NCI-H526 treated with DMSO at 0.1 percent for 48 hours (cell line): ENCODE measurements at places on chromosomes 1 and 21.

GRCh38 chr1:22228505-22228911, 85.6 kb upstream of the WNT4 start:
- DNase-seq, result no peak

- no peak for DNase-seq
Measured at GRCh38 chr1:101965341-101965740, 31.4 kb downstream of the OLFM3 start.

- no peak for DNase-seq
Measured at GRCh38 chr1:168257397-168257796, 23.3 kb upstream of the TBX19 start.

- DNase-seq, result no peak
Measured at GRCh38 chr1:19610282-19610981, 33.7 kb upstream of the NBL1 start.

- peak; percentile 60 for DNase-seq
Measured at GRCh38 chr1:121418369-121419049, 233.7 kb downstream of the SRGAP2C start.

GRCh38 chr1:151881479-151881878, 27.8 kb downstream of the THEM4 start:
- DNase-seq, result no peak

DNA sequence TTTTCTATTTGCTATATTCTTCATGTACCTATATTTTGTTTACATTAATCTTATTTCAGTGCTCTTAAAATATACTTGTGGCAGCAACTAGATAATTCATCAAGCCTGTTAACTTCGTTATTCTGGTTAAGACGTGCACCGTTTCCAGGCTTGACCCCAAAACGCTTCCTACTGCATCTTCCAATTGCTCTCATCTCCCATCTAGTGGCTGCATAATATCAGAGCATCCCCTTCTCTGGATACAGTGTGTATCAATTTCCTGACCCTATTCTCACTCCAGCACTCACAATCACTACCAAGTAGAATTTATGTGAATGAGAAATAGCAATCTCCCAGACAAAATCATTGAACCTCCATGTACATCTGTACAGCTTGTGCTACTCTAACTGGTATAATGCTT, 1280.3 kb upstream of the B3GALT2 start:
- DNase-seq, result no peak

DNA sequence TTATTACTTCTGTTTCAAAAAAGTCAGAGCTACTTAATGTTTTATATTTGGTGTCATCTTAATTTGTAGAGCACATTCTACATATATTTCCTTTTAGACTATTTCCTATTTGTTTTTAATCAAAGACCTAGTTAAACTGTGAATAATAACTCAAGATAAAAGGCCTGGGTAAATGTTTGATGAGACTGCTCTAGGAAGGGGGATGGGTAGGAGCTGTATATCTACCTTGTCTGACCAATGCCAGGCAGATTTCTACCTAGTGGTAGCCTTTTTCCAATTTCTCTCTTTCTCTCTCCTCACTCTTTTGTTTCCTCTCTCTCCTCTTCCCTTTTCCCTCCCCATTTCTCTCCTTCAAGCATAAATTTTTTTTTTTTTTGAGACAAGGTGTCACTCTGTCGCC, 31.9 kb upstream of the IVNS1ABP start:
- DNase-seq, result no peak

- no peak for DNase-seq
Measured at GRCh38 chr1:10655002-10655401, 141.4 kb downstream of the CASZ1 start.

DNA sequence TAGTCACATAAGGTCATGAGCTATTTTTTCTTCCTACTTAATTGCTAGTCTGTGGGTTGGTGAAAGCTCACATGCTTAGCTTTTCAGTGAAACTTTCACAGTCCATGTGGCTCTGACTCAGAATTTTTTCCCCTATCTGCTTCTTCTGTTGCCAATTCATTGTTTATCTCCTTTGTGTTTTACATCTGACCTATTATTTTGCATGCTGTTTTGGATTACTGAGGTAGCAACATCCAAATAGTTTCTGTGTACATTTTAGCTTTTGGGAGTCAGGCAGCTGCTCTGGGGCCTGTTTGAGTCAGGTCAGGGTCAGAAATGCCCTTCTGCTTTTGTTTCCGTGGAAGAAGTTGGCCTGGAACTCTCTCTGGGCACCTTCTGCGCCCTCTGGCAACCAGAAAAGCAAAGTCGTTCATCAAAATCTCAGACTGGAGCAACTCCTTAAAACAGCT, 40.0 kb downstream of the ROR1 start:
- DNase-seq, result no peak

- peak; percentile 21 for DNase-seq
Measured at GRCh38 chr1:201648066-201648906, 109.4 kb downstream of the NAV1 start.

DNA sequence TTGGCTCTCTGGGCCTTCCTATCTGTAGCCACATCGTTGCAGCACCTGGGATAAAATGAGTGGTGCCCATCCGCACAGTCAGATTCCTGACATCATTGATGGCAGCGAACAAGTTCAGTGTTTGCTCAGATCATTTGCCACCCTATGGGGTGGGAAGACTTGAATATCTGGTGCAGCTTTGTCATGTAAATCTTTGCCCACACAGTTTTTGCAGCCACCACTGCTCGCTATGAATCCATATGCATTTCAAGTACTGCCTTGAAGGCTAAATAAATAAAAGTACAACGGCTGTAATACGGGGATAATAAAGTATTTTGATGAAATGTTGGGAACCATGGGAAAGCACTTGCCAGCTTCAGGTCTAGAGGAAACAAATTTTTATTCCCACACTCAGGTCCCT, 56.3 kb upstream of the COA6 start:
- no peak for DNase-seq

- no peak for DNase-seq
Measured at GRCh38 chr1:176017722-176018121, 189.4 kb downstream of the COP1 start.

GRCh38 chr1:100360790-100361510, 8.6 kb downstream of the CDC14A start:
- no peak for DNase-seq

DNA sequence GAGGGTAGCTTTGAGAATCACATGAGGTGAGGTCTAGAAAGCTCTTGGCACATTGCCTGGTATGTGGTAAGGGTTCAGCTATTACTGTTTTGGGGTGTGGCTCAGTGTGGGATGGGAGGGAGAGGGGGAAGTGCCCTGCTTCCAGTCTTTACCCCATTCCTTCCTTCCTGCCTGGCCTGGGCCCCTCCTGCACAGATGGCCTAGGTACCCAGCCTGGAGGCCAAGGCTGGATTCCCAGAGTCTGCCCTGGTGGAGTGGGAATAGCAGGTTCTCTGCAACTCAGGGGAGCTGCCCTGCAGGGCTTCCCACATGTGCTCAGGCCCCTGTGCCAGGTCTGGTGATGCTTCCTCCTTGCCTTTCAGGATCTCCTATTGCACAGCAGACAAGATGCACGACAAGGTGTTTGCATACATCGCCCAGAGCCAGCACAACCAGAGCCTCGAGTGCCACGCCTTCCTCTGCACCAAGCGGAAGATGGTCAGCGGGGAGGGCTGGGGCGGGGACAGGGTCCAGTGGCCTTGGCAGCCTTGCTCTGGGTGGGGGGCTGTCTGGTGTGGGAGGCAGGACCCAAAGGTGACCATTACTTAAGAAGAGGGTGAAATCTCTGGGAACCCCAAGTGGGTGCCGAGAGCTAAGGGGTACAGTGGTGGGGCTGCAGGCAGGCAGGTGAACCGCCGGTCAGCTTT, 13.5 kb downstream of the LDLRAP1 start:
- no peak for DNase-seq

DNA sequence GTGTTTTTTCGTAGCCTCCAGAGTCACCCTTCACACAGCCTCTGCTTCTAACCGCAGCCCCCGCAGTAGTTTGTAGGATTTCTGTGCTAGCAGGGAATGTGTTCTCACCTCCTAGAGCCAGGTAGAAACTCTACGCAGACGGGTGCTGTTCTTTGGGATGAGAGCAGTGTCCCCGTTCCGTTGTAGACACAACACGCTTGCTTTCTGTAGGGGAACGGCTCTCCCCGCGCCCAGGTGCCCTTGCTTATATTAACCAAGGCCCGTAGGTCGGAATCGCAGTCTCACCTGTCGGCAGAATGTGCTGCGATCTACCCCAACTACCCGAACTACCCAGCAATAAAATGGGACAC, 111.8 kb upstream of the NBPF11 start:
- no peak for DNase-seq

- peak; percentile 6 for DNase-seq
Measured at GRCh38 chr1:201119206-201120197, 7.3 kb upstream of the CACNA1S start.

DNA sequence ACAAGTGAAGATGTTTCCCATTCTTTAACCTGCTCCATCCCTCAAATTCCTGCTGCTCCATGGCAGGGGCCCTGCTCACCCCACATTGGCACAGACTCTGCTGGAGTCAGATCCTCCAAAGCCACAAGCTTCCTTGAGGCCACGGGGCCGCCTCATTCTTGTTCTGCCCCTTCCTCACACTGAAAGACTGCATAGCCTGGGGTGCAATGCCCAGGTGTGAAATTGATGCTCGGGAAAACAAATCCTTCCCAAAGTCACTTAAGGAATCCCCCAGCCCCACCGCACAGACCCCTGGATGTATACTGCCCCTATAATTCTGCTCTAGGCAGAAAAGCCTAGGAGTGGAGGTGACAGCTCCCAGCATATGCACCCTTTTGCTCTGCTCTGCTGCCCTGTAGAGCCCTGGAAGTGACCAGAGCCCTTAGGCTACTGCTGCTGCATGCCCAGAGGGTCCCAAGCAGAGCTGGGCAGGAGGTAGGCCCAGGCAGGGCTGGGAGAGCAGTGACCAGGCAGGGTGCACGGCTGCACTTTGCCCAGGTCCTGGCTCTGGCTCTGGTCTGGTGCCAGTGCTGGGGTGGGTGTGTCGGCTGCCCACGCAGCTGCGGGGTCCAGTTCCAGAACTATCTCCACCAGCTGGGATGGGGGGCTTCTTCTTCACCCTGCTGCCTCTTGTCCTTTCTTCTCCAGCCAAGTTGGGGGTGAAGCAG, 1.6 kb downstream of the HES2 start:
- DNase-seq, result no peak

GRCh38 chr21:31908106-31909031, 35.5 kb downstream of the HUNK start:
- no peak for DNase-seq

DNA sequence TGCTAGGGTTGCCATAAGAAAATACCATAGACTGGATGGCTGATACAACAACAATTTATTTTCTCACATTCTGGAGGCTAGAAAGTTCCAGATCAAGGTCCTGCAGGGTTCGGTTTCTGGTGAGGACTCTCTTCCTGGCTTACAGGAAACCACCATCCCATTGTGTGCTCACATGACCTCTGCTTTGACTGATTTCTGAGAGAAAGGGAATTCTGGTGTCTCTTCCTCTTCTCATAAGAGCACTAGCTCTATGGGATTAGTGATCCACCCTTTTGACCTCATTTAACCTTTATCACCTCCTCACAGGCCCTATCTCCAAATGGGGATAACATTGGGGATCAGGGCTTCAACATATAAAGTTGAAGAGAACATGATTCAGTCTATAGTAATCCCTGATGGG, 47.5 kb downstream of the MRPL39 start:
- no peak for DNase-seq

DNA sequence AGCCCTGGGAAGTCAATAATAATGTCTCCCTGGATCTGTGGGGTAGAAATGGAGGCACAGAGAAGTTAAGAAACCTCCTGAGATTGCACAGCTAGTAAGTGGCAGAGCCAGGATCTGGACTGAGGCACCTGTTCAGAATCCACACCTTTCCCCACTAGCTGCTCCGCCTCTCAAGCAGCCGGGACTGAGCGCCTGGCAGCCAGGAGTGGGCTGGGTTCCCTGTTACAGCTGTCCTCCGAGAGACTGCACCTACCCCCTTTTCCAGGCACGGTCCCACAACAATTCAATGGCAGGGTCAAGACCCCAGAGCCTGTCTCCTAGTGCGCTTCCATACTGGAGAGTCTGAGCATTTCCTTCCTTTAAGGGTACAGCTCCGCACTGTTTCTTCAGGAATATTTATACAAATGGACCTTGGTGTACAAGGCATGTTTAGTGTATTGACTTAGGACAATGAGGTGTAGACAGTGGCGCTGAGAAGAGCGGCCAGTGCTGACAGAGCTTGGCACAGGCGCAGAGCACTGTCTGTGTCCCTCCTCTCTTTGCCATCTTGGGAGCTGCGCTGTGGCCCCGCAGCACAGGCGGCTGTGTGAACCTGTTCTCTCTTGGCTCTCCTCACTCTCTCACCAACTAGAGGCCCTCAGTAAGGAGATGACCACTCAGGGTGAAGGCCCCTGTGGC, 24.4 kb downstream of the GRHL3 start:
- DNase-seq, result peak; percentile 51

DNA sequence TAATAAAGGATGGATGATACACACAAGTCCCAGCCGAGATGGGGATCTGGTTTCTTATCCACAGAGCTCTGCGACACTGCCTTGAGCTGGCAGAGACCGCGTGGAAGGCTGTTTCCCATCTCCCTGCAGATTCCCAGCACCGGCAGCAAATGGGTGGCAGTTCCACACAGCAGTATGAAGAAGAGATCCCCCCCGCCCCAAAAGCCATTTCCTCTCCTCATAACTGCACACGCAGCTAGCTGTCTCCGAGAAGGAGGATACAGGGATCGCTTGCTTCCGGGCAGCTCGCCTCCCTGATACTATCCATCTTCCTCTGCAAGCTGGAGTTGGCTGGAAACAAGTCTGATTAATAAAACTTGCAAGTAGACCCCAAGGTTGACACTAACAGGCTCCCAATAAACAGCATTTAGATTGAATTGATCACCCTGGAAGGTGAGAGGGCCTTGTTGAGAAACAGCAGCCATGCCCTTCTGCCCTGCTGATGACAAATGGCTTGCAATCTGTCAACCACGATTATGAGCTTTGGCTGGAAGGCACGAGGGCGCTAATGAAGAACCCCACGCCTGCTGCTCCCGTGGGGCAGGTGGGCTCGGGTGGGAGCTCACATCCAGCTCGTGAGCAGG, 642.3 kb downstream of the AJAP1 start:
- no peak for DNase-seq

GRCh38 chr1:153533689-153534201, 2.0 kb downstream of the S100A6 start:
- no peak for DNase-seq

- no peak for DNase-seq
Measured at GRCh38 chr1:205975387-205975998, 27.7 kb downstream of the RAB7B start.

DNA sequence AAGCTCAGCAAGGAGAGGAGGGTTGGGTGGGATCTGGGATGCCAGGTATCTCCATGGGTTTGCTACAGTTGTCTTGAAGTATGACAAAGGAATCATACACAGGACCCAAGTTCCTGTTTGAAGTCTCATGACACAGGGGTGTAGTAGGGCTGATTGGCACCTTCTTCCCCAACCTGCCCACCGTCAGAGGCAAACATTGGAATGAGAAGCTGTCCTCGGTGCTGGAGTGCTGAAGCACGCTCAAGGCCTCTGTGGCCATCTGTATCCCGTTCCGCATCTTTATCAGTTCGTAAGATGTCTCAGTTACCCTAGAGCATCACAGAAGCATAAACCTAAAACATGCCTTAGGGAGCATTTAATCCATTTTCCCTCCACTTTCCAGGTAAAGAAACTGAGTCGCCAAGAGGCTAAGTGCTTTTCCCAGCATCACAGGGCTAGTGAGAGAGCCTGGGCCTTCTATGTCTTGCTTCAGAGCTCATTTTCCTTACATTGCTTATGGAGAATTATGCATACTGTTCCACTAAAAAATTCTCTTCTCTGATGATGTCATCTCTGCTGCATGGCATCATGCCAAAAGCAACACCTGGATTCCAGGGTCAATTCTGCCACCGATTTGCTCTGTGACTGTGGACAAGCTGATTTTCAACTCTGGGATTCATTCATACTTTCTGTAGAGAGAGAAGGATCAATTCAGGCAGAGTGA, 34.2 kb downstream of the VWA5B1 start:
- no peak for DNase-seq

- no peak for DNase-seq
Measured at GRCh38 chr21:25420831-25421230, 186.4 kb downstream of the MRPL39 start.
